ENCODE measurements at places on chromosomes 2 and 18. TPM values are rescaled to one million over a fixed set of nuclear protein-coding genes. Genes with fewer than 3 reads are reported as not detected.

Gene RBKS
- total RNA-seq = 2.6 TPM

Gene RTP5
- not detected for total RNA-seq

Gene CNTNAP5
- total RNA-seq = not detected

Gene TCF23
- total RNA-seq = not detected

Gene RAB27B
- 0.66 TPM for total RNA-seq

Gene ZEB2
- total RNA-seq = 40.9 TPM

Gene EVX2
- total RNA-seq = not detected

Gene WBP1
- 40.5 TPM for total RNA-seq

Gene MMADHC
- total RNA-seq = 111 TPM

Gene LYPD1
- not detected for total RNA-seq

Gene LYPD6B
- total RNA-seq = not detected

Gene TMEM131
- total RNA-seq = 31.2 TPM

Measured in activated CD8-positive, alpha-beta memory T cell treated with anti-CD3 and anti-CD28 coated beads, Interleukin-2, amount 10 ng/mL, durations not matched to agents 7 days and 5 days (primary cell).